ENCODE measurements at places on chromosomes 3 and 15. TPM values are rescaled to one million over a fixed set of nuclear protein-coding genes. Genes with fewer than 3 reads are reported as not detected.

KLHL40 gene
- total RNA-seq, result 0.17 TPM

SCAANT1 gene
- total RNA-seq, result not detected

NECTIN3 gene
- total RNA-seq, result 26.2 TPM

PLA2G4E gene
- total RNA-seq, result not detected

DUOXA1 gene
- not detected for total RNA-seq

IQSEC1 gene
- 19.8 TPM for total RNA-seq
